SW 1271 (cell line): ENCODE measurements at places on chromosomes 2 and 18.

GRCh38 chr2:13696601-13697000 is 935.9 kb upstream of the LRATD1 start:
- no peak for DNase-seq

- DNase-seq: no peak
These were observed 4.6 kb upstream of the BOK start for GRCh38 chr2:241553981-241554380.

DNA sequence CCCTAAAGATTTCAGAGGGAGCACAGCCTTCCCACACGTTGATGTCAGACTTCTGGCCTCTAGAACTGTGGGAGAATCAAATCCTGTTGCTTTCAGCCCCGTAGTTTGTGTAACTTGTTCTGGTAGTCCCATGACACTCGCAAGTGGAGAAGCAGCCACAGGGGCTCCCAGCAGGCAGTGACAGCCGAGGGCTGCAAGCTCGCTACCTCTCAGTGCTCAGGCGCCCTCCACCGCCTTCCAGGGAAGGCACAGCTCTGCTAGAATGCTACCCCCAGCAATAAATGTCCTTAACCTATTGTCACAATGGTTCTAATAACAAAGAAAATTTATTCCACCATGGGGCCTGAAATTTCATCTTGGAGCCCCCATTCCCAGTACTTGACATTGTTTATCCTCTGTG is 143.1 kb upstream of the ZNF236 start:
- DNase-seq: no peak

DNA sequence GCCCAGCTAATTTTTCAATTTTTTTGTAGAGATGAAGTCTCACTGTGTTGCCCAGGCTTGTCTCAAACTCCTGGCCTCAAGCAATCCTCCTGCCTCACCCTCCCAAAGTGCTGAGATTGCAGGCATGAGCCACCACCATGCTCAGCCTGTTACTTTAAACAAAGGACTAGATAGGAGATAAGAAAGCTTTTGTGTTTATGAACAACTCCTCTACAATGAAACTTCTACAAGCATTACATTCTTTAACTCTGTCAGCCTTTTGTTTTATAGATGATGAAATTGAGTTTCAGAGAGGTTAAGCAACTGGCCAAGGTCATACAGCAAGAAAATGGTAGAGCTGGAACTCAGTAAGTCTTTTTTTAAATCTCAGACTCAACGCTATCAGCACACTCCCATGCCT is 22.7 kb downstream of the ALPK2 start:
- no peak for DNase-seq

DNA sequence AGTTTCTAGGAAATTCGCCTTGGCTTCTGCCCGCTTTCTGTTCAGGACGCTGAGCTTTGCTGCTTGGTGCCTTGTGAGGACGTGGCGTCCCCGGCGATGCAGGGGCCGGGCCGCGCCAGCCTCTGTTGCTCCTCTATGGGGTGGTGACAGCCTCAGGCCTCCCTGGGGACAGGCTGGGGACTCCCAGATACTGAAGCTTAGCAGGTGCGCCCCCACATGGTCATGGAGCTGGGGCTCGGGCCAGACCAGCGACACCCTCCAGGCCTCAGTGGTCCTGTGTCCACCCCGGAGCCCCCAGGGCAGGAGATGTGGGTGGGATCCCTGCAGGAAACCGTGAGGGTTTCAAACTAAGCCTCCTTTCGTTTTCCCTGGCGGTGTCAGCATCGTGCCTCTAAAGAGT is 29.2 kb downstream of the KCNG2 start:
- no peak for DNase-seq

DNA sequence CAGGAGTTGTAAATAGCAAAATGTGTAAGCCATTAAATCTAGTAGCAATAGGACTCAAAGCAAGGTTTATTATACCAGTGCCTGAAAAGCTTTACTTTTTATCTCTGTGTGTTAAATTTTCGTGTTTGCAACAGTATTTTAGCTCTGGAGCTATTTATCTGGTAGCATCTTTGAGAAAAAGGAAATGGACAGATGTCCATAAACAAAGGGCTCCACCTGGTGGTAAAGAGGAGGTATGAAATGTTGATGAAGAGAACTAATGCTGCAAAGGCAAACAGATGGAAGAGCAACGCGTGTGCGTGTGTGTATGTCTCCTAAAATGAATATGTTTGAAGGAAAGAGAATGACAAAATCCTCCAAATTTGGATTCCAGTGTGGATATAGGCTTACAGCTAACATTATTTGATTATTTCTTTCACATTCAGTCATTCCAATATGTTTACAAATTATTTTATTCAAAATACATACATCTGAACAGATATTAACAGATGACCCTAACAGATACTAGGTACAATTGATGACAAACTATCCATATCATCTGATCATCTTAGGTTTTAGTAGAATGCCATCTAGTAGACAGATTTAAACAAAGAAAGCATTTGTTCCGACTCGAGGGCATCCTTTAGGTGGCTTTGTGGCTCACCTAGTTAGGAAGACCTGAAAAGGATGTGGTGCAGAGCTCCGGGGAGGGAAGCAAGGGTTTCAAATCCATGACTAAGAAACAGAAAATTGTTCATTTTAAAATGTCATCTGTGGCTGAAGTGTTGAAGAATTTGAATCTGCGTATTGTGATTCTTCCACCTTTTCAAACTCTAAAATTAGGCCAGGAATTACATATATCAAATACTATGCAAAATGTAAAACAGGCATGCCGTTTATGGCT is 383.3 kb downstream of the MTX2 start:
- peak; percentile 78 for DNase-seq

DNA sequence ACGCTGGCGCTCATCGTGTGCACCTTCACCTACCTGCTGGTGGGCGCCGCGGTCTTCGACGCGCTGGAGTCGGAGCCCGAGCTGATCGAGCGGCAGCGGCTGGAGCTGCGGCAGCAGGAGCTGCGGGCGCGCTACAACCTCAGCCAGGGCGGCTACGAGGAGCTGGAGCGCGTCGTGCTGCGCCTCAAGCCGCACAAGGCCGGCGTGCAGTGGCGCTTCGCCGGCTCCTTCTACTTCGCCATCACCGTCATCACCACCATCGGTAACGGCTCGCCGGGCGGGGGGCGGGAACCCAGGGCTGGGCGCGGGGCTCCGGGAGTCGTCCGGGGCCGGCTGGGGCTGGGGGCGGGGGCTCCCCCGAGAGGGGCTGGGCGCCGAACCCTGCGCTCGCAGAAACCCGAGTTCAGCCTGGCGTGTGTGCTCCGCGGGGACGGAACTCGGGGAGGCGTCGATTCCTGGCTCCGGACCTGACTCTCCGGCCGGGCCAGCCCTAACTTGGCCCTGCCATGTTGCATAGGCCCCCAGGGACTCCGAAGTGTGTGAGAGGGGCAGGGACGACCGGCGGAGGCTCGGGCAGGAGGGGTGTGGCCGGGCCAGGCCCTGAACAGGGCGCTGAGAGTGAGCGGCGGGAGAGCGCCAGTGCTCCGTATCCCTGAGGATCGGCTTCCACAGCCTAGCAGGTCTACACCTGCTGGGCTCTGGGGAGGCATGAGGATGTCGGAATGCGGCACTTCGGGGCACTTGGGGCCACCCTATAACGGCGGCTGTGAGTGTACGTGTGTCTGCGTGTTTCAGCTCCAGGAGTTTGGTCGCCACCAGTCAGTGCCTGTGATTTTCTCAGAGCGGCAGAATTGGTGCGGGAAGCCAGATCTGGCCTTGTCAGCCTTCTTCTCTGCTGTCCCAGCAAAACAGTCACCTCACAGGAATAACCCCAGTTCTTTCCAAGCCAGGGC is 651 bp downstream of the KCNK3 start:
- no peak for DNase-seq

- DNase-seq: no peak
These were observed 480.0 kb upstream of the HS6ST1 start for GRCh38 chr2:128798502-128799283.

GRCh38 chr2:212314680-212315079 is 223.9 kb downstream of the ERBB4 start:
- no peak for DNase-seq

GRCh38 chr2:234427081-234428061 is 69.5 kb downstream of the ARL4C start:
- DNase-seq: peak; percentile 23

DNA sequence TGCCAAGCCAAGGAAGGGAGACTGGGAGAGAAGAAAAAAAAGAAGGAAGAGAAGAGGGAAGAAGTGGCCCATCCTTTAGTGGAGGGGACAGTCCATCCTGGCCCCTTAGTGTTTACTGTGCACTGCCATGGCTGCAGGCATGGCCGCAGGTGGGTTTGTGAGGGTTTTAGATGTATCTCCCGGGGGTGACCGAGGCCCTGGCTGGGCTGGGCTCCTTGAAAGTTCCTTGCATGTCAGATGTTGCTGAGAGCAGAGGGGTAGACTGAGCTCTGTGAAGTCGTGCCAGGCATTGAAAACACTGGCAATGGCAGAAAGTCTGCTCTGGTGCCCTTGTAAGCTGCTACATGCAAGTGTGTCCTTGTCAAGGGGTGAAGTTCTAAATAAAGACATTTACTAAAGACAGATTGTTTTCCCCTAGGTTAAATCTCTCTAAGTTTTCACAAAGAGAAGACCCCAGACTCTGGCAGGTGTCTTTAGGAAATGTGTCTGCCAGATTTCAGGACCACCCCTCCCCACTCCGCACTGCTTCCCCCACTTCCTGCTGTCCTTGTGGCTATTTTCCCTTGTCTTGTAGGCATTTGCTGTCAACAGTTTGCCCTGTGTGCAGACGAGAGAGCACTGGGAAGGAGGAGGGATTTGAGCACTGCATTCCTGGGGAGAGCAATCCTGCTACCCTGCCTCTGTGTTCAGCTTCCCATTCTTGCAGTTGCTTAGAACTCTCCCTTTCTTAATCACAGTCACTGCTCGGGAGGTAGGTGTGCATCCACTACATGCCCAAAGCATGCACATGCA is 68.4 kb downstream of the ACOXL start:
- DNase-seq: no peak

DNA sequence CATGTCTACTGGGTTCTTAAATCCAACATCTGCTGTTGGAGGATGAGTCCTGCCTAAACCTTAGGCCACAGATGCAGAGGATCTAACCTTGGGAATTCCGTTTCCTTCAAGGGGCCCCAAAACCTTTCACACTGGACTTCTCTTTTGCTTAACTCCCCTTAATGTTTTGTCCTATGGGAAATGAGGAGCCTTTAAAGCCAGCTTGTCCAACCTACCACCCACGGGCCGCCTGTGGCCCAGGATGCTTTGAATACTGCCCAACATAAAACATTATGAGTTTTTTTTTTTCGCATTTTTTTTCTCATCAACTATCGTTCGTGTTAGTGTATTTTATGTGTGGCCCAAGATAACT is 157.2 kb upstream of the SLC1A4 start:
- DNase-seq: no peak

- DNase-seq: no peak
These were observed 16.9 kb upstream of the CCDC102B start for GRCh38 chr18:68780802-68781635.

GRCh38 chr2:177264209-177264692 is 276 bp downstream of the NFE2L2 start:
- no peak for DNase-seq

DNA sequence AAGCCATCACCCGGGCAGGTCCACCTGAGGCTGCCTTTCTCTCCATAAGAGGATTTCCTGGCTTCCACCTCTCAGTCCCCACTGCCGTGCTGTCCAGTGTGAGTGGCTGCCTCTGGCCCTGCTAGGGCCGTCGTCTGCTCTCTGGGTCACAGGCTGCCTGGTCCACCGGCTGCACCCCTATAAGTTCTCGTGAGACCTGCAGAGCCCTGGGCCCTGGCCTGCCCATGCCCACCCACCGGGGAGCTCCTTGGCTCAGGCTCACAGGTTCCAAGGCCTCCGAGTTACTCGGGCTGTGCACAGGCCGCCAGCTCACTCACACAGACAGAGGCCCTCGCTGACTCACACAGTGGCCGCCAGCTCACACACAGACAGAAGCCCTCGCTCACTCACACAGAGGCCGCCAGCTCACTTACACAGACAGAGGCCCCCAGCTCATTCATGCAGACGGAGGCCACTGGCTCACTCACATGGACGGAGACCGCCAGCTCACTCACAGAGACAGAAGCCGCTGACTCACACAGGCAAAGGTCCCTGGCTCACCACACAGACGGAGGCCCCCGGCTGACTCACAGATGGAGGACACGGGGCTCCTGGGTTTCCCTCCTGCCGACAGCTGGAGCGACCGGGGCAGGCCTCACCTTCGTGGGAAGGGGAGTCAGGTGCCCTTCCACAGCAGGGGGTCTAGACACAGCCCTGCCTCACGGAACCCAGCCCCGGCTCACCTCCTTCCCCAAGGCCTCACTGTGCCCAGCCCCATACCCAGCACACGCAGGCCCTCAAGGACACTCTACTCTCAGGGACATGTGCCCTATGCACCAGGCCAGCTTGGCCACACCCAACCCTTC is 334.1 kb upstream of the MYT1L start:
- DNase-seq: no peak

- DNase-seq: no peak
These were observed 139.3 kb downstream of the UPP2 start for GRCh38 chr2:158240975-158241374.

DNA sequence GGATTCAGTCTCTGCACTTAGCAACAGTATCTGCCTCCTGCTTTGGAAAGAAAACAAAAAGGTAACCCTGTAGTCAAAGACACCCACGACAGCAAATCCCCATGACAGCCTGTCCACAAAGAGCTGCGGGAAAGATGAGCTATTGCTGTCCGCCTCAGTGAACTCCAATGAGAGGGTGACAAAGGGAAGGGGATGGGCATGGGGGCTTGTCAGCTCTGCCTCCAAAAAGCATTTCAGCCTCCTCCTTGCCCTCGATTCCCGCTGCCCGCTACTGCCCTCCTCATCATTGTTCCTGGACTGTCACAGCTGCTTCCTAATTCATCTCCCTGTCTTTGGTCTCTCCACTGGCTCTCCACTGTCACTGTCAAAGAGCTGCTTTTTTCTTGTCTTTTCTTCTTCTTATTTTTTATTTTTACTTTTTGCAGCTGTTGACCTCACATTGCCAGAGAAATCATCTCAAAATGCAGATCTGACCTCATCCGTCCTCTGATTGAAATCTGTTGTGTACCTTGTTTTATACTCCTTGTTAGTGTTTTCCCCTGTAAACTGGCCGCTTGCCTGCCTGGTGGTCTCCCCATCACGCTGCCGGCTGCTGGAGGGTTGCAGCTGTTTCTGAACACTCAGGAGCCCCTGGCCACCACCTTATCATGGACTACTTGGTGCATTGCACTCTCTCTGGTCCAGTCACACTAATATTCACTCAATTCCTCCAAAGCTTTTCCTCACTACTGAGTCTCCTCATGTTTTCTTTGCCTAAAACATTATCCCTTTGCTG is 7.9 kb upstream of the E2F6 start:
- no peak for DNase-seq

GRCh38 chr2:128695646-128696220 is 377.1 kb upstream of the HS6ST1 start:
- no peak for DNase-seq

GRCh38 chr2:29233428-29233827 is 118.2 kb downstream of the CLIP4 start:
- no peak for DNase-seq
